ENCODE measurements at places on chromosomes 2 and 18. TPM values are rescaled to one million over a fixed set of nuclear protein-coding genes. Genes with fewer than 3 reads are reported as not detected.
A peak's percentile ranks its signal among the peaks of the same experiment; 100 is the strongest.

GRCh38 chr18:61001138-61001537, 332.1 kb upstream of the CDH20 start:
- H3K27me3 ChIP-seq, result no peaks in the 10 kb centered on the region
- no peaks in the 10 kb centered on the region for H3K4me1 ChIP-seq
- H3K27ac ChIP-seq, result no peak overlapping the region

GRCh38 chr2:96952016-96952750, 34.2 kb downstream of the FAM178B start:
- no peaks in the 10 kb centered on the region for H3K36me3 ChIP-seq
- H3K27ac ChIP-seq, result no peak overlapping the region
- H3K4me1 ChIP-seq, result peaks cover 2% of the 10 kb centered on the region

- peaks cover 4% of the 10 kb centered on the region for H3K4me1 ChIP-seq
- H3K27ac ChIP-seq, result no peak overlapping the region
- DNase-seq, result no peak
- H3K27me3 ChIP-seq, result no peaks in the 10 kb centered on the region
- H3K36me3 ChIP-seq, result no peaks in the 10 kb centered on the region
Observed at GRCh38 chr2:73069855-73070642, 1.5 kb downstream of the SFXN5 start.

- H3K36me3 ChIP-seq, result no peaks in the 10 kb centered on the region
- no peak overlapping the region for H3K27ac ChIP-seq
- H3K27me3 ChIP-seq, result no peaks in the 10 kb centered on the region
- no peaks in the 10 kb centered on the region for H3K4me1 ChIP-seq
- no peak for DNase-seq
Observed at GRCh38 chr2:177983183-177983788, 89.3 kb downstream of the PDE11A start.

- H3K4me1 ChIP-seq, result peaks cover 9% of the 10 kb centered on the region
Observed at GRCh38 chr2:218005486-218005885, 2.7 kb upstream of the TNS1 start.

DNA sequence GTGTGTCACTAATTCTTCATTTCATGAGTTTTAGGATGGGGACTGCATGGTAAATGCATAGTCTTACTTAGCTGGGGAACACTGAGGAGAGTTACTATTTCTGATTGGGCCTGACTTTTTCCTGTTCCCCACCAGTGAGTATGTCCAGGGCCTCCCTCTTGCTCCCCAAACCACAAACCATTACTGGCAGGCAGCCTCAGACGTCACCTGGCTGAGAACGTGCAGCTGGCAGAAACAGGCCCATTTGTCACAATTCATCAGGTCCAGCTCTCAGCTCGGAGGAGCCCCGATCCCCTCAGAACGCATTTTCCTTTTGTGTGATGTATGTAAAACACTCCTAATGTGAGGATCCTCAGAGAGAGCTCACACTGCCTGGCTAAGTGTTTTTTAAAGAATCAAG, 71.7 kb upstream of the SIX3 start:
- no peaks in the 10 kb centered on the region for H3K36me3 ChIP-seq
- no peak overlapping the region for H3K27ac ChIP-seq
- H3K27me3 ChIP-seq, result no peaks in the 10 kb centered on the region
- no peak for DNase-seq

COL3A1 gene
- not detected for total RNA-seq

PCARE gene
- total RNA-seq, result not detected

DNA sequence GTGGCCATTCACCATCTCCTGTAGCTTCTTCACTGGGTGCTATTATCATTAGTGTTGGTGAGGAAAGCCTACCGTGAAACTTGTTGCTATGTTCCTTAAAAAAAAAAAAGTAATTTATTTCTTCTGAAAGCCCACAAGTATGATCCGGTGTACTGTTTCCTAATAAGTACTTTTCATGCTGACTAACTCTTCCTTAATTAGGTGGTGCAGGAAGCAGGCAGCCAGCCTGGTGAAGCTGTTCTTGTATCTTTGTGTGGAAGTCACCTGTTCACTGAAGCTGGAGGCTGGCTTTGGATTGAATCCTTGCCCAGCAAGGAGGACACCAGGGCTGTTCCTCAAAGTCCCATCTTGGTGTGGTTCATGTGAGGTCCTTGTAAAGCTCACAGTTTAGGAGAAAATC, 321.7 kb upstream of the THSD7B start:
- peaks cover 2% of the 10 kb centered on the region for H3K4me1 ChIP-seq
- H3K27ac ChIP-seq, result no peak overlapping the region
- no peak overlapping the region for H3K4me3 ChIP-seq
- no peak for DNase-seq

DNA sequence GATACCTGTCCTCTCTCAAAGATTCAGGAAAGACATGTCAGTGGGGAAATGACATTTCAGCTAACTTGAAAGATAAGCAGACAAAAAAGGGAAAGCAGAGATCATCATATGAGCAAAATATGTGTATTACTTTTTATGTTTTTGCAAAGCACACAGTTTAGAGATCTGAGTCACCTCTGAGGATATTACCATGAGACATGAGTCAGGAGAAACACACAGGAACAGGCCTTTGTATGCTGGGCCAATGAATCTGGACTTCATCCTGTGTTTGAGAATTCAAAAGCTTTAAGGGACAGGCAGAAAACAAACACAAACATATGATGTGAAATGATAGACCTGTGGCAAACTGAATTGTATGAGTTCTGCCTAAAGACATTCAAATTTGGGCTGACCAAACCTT, 306.0 kb upstream of the EPC2 start:
- H3K27ac ChIP-seq, result no peak overlapping the region
- H3K4me1 ChIP-seq, result no peaks in the 10 kb centered on the region
- peaks cover 3% of the 10 kb centered on the region for H3K36me3 ChIP-seq

GRCh38 chr18:22026362-22026761, 143.0 kb upstream of the GATA6 start:
- no peak overlapping the region for H3K4me3 ChIP-seq
- H3K4me1 ChIP-seq, result no peaks in the 10 kb centered on the region
- DNase-seq, result no peak
- no peaks in the 10 kb centered on the region for H3K27me3 ChIP-seq
- H3K36me3 ChIP-seq, result no peaks in the 10 kb centered on the region
- no peak overlapping the region for H3K27ac ChIP-seq

DNA sequence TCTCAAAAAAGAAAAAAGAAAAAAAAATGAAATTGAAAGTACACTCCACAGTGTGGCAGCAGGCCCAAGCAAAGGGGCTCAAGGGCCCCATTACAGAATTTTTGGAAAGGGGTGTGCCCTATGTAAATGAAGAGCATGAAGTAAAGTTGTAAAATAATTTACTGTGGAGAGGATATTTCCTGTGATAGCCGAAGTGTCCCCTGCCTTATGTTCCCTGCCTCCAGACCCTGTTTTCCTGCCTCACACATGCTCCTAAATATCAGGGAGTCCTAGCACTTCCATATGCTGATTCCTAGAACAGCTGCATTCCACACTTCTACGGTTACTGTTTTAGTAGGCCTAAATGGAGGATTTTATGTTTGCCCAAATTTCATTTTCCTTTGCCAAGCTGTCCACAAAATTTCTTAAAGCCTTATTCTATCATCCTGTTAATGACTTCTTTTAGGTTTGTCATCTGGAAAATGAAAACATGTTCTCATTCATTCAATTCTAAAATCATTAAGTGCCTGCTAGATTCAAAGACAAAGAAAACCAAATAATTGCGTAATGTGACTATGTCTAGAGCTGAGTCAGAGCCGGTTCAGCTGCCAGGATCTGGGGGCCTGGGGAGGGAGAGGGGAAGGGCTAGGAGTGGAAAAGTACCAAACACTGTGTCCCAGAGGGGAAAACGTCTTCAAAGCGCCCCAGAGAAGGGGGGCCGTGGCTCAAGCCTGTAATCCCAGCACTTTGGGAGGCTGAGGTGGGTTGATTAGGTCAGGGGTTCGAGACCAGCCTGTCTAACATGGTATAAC, 25.9 kb upstream of the IMPA2 start:
- H3K4me1 ChIP-seq, result peaks cover 5% of the 10 kb centered on the region
- 0 out of 2 replicates have a peak overlapping the region, but pooled peaks have one; percentile 32 for H3K27ac ChIP-seq
- DNase-seq, result no peak
- no peaks in the 10 kb centered on the region for H3K27me3 ChIP-seq

GRCh38 chr2:36351736-36352349, 3.7 kb upstream of the CRIM1 start:
- no peaks in the 10 kb centered on the region for H3K27me3 ChIP-seq
- no peaks in the 10 kb centered on the region for H3K36me3 ChIP-seq
- no peak overlapping the region for H3K27ac ChIP-seq
- no peak for DNase-seq
- peaks cover 8% of the 10 kb centered on the region for H3K4me1 ChIP-seq

GRCh38 chr2:189178726-189179569, 613 bp downstream of the COL5A2 start:
- H3K36me3 ChIP-seq, result no peaks in the 10 kb centered on the region
- DNase-seq, result no peak
- H3K4me1 ChIP-seq, result no peaks in the 10 kb centered on the region
- peak overlapping the region; percentile 63 for H3K4me3 ChIP-seq

- H3K27ac ChIP-seq, result no peak overlapping the region
- no peaks in the 10 kb centered on the region for H3K27me3 ChIP-seq
- no peak overlapping the region for H3K4me3 ChIP-seq
- H3K4me1 ChIP-seq, result peaks cover 15% of the 10 kb centered on the region
- no peaks in the 10 kb centered on the region for H3K36me3 ChIP-seq
Observed at GRCh38 chr2:70116936-70117552, 29.8 kb downstream of the PCBP1 start.

All from H1 (cell line).